Midbrain (tissue), 1 donor: ENCODE measurements at places on chromosomes 2 and 18.

- DNase-seq = no peak
These were observed 130.7 kb downstream of the CCBE1 start for GRCh38 chr18:59566533-59566971.

DNA sequence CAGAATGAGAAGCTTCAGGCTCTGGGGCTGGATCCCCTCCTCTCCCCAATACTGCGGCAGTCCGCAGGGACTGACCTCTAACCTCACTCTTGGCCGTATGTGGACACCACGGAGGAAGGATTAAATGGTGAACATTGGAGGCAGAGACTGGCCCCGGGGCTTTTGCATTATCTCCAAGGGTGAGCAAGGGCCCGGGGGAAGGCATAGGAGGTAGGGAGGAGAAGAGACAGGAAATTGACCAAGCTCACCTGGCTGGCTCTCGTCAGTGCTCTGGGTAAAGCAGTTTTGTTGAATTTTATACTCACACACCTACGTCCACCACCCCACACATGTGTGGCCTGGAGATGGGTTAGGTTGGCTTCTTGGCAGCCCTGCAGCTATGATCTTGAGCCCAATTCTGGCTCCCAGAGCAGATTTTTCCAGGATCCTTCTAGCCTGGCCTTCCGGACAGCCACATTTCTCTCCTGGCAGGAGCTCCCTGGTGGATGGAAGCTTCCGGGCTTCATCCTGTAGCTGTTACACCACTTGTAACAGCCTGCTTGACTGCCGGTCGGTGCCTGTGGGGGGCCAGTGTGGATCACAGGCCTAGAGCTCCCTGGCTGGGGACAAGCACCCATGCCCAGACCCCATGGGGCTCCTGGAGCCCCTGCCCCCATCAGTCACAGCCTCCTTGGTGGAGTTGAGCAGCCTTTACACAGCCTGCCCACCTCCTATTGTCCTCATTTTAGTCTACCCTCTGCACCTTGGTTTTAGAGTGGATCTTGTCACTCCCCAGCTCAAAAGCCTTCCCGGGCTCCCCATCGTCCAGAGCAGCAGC is 7.6 kb downstream of the ITM2C start:
- no peak for DNase-seq

DNA sequence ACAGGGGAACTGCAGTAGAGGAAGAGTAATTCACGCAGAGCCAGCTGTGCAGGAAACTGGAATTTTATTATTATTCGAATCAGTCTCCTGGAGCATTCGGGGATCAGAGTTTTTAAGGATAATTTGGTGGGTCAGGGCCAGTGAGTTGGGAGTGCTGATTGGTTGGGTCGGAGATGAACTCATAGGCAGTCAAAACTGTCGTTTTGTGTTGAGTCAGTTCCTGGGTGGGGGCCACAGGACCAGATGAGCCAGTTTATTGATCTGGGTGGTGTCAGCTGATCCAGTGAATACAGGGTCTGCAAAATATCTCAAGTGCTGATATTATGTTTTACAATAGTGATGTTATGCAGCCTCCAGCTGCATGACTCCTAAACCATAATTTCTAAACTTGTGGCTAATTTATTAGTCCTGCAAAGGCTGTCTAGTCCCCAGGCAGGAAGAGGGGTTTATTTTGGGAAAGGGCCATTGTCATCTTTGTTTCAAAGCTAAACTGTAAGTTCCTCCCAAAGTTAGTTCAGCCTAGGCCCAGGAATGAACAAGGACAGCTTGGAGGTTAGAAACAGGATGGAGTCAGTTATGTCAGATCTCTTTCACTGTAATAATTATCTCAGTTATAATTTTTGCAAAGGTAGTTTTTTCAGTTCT is 67.0 kb downstream of the ASAP2 start:
- no peak for DNase-seq

DNA sequence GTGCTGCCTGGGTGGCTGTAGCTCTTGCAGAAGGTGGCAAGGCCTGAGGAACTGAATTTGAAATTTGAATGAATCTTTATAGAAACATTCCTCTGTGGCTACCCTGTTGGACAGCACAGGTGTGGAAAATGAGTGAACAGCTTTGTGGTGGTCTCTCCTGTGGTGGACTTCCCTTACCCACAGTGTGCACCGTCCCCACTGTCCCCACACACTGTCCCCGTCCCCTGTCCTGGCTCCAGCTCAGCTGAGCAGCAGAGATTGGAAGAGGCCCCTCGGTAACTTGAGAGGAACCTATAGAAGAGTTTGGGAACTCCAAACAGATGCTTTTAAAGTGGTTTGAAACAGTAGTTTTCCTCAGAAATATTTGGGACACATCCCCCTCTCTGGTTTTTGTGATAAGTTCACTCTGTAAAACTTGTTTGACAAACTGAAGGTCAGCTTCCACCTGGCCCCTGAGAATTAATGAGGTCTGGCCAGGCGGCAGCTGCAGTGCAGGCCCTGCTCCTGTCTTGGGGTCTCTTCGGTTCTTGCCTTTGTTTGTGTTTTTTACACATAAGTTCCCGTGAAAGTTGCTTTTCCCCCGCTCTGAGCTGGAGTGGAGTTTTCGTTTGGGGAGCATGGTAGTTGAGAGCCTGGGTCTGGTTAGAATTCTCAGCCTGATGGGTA is 63.2 kb downstream of the ASAP2 start:
- no peak for DNase-seq

DNA sequence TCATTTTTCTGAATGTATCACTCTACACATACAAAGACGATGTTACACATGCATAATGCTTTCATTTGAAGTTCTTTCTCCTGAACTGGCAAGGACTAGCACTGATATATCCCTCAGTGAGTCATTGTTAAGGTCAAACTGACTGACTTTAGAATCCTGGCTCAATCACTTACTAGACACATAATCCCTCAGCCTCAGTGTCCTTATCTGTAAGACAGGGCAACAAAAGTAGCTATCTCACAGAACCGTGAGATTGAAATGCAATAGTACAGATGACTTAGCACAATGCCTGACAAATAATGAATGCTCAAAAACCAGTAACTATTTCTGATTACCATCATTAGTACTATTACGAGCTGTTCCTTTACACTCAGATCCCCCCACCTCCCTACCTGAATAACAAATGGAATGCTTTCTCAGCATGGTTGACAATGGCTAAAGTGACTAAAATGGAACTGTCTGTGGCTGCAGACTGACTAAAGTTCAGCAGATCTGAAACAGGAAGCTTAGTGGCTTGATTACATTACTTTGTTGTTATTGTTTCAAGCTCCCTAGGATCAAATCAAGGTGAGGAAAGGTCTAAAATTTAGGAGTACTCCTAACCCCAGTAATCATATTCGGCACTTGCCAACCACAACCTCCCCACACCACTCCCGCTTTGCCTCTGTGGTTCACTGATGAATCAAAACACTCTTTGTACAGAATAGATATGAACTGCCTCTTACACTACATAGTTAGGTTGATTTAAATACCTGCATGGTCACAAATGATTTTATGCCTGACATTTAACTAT is 35.8 kb upstream of the CACNB4 start:
- no peak for DNase-seq

- no peak for DNase-seq
These were observed 311.8 kb upstream of the ST6GAL2 start for GRCh38 chr2:107197594-107198294.
